Stimulated activated CD4-positive, alpha-beta T cell treated with anti-CD3 and anti-CD28 coated beads, Interleukin-1b, Interleukin-23, amount 100 ng/mL, for 4 hours (primary cell): ENCODE measurements at places on chromosomes 3 and 15.

DNA sequence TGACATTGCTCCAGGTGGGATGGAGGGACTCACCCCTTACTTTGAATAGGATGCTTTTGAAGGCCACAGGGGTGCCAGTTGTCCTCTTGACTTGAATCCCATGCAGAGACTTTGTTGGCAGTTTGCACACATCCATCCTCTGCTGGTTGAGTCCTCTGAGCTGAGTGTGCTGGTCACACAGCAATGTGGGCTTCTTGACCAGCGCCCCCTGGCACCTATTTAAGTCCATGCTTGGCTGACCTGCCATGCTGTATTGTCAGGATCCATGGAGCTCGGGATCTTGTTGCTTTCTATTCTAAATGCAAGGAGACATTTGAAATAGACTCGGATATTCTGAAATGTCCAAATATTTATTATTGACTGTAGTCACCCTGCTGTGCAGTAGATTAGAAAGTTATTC is 19.8 kb downstream of the RAB7A start:
- DNase-seq: no peak

- DNase-seq: no peak
These were observed 27.1 kb downstream of the GOLGB1 start for GRCh38 chr3:121722411-121722810.

DNA sequence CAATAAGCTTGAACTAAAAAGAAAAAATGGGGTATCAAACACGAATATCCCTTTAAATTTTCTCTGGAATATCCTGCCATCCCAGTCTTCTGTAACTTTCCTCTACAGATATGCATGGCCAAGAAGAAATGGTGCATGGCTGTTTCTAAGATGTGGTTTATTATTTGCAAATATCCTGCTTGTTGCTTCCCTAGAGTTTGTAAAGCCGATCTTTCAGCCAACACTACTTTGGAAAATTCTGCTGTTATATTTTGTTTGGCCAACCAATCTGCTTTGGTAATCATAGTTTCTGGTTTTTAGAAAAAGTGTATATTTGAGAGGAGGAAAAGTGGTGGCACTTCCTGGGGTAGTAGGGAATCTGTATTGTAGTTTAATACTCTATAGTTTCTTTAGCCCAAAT is 13.9 kb downstream of the PHLDB2 start:
- DNase-seq: no peak

- DNase-seq: no peak
These were observed 385.3 kb upstream of the TPRG1 start for GRCh38 chr3:188786424-188786823.

DNA sequence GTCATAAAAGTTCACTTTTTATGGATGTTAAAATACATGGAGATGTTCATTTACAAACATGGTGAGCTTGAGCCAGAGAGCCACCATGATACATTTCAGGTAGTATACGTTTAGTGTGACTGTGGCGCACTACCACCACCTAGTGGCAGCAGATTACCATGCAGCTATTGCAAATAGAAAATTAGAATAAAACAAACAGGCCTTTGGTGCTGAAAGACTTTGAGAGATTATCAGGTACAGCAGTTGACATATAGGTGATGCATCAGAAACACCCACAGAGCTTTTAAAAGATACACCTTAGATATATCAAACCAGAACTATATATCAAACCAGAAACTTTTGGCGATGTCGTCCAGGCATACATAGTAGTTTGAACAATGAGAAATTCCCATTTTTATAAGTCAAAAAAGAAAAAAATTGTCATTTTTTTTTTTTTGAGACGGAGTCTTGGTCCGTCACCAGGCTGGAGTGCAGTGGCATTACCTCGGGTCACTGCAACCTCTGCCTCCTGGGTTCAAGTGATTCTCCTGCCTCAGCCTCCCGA is 42.0 kb upstream of the ICE2 start:
- DNase-seq: peak; percentile 76

DNA sequence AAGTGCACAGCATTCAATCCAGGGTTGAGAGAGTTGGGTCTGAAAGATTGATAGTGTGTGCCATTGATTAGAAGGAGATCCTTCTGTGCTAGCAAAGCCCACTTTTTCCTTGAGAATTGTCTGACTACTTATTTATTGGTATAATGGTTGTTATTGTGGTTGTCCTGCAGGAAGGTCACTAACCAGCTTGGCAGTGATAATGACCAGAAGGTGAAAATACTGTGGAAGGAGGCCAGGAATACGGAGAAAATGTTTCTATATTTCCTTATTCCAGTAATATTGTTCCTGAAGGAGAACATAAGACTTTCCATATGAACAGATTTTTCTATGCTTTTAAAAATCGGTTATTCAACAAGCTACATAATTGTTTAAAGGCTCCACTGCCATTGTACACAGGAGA is 115.8 kb upstream of the CTDSPL start:
- no peak for DNase-seq

GRCh38 chr15:60052796-60053195 is 48.7 kb downstream of the FOXB1 start:
- DNase-seq: no peak

DNA sequence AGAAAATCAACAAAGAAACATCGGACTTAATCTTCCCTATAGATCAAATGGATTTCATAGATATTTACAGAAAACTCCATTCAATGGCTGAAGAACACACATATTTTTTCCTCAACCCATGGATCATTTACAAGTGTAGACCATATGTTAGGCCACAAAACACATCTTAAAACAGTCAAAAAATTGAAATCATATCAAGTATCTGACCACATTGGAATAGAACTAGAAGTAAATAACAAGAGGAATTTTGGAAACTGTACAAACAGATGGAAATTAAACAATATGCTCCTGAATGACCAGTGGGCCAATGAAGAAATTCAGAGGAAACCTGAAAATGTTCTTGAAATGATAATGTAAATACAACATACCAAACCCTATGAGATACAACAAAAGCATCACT is 323.1 kb upstream of the GPR149 start:
- no peak for DNase-seq

GRCh38 chr3:95752199-95752598 is 1062.2 kb upstream of the EPHA6 start:
- DNase-seq: no peak

DNA sequence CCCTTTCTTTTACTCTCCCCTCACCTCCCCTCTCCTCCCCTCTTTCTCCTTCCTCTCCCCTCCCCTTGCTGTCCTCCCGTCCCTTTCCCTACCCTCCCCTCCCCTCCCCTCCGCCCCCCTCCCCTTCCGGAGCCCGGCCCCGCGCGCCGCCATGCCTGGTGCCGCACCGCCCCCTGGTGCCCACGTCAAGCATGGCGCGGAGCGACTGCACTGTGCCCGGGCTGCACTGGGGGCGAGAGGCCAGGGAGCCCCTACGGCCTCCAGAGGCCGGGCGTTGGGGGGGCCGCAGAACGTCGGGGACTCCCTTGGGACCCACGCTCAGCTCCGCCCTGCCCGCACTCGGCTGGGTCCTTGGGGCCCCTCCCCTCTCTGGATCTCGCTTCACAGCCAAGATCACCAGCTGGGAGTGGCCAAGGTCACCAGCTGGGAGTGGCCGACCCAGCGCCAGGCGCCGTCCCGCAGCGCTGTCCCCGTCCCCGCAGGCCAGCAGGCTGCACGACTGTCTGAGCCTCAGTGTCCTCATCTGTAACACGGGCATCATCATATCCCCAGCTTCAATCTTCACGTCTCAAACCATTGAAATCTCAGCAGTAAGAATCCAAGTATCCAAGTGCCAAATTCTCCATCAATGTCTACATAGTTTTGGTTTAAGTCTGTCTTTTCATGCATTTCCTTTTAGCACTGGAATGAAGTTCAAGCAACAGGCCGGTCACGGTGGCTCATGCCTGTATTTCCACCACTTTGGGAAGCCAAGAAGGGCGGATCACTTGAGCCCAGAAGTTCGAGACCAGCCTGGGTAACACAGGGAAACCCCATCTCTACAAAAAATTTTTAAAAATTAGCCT is 42.5 kb downstream of the TPRA1 start:
- peak; percentile 74 for DNase-seq

GRCh38 chr3:186221760-186222378 is 113.0 kb upstream of the ETV5 start:
- no peak for DNase-seq

DNA sequence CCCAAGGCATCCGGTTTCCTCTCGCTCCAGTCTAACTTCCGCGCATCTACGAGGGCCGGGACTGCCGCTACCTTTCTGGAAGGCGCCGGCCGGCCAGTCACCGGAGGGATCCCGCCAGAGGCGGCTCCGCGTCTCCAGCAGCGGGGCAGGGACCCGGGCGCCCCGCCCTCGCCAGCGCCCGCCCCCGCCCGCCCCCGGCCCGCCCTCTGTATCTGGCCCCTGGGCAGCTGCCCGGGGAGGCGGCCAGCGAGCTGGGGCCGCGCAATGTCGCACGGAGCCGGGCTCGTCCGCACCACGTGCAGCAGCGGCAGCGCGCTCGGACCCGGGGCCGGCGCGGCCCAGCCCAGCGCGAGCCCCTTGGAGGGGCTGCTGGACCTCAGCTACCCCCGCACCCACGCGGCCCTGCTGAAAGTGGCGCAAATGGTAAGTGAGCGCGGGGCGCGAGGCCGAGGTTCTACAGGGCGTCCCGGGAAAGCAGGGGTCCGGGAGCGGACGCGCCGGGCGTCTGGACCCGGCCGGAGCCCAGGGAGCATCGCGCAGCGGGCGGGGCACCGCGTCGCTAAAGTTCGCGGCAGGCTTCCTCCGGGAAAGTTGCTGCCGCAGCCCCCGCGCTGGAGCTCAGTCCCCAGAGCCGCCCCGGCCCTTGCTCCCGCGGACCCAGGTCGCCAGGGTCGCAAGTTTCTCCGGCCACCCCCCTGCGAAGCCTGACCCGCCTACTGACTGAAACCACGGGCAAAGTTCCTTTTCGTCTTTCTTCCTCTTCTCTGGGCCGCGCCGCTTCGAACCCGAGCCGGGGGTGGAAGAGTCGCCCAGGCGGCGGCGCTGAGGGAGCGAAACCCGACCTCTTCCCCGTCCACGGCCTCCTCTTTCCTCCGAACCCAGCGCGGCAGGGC is at the start of gene CMTM7:
TSS of gene CMTM7 (plus strand) at position 211 of the 893 bp plus-strand sequence. CDS start at position 265, 54 bp downstream.
- peak; percentile 34 for DNase-seq

DNA sequence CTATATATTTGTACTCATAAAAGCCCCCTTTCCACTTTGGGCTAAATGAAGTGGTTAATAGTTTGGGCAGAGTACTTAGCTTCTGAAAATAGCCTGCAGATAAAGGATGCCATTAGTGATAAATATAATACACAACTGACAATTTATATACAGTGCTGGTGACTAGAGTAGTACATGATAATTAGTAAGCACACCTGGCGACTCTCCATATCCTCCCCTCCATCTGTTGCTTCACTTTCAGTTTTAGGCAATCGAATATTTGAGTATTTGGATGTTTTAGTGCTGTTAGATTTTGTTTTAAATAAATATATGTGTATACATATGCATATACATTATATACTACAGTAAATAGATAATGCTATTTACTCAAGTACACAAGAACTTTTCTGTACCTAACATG is 35.9 kb upstream of the CHMP2B start:
- no peak for DNase-seq

GRCh38 chr3:73442886-73443285 is 181.9 kb downstream of the PDZRN3 start:
- no peak for DNase-seq

- DNase-seq: no peak
These were observed 14.9 kb downstream of the PRKCD start for GRCh38 chr3:53175613-53176540.

GRCh38 chr3:162468791-162469190 is 972.2 kb downstream of the OTOL1 start:
- DNase-seq: no peak

DNA sequence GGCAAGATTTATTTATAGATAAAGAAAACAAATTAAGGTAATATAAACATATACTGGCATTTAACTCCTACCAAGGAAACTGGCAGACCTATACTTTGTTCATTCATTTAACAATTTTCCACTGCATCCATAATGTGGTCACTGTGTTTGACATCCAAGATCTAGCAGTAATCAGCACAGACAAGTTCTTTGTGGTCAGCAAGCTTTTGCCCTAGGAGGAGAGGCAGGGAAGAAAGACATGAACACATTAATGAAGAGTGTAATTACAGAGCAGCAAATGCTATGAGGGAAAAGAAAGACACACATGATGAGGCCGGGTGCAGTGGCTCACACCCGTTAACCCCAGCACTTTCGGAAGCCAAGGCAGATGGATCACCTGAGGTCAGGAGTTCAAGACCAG is 34.4 kb downstream of the SUCLG2 start:
- DNase-seq: no peak

DNA sequence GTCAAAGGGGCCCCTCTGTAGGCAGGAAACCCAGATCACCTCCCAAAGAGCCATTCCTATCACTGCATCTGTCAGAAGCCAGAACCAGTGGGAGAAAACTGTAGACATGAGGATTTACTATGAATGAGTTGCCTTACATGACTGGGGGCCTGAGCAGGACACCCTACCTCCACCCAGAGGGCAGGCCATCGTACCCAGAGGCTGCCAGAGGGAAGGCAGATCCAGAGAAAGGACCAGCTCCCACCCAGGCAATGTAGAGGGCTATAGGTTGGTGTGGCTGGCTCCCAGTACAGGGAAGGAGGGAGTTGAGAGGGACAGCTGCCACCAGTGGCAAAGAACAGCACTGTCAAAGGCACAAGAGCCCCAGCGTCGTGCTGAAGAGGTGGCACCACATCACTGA is 233.2 kb downstream of the OCA2 start:
- DNase-seq: no peak

DNA sequence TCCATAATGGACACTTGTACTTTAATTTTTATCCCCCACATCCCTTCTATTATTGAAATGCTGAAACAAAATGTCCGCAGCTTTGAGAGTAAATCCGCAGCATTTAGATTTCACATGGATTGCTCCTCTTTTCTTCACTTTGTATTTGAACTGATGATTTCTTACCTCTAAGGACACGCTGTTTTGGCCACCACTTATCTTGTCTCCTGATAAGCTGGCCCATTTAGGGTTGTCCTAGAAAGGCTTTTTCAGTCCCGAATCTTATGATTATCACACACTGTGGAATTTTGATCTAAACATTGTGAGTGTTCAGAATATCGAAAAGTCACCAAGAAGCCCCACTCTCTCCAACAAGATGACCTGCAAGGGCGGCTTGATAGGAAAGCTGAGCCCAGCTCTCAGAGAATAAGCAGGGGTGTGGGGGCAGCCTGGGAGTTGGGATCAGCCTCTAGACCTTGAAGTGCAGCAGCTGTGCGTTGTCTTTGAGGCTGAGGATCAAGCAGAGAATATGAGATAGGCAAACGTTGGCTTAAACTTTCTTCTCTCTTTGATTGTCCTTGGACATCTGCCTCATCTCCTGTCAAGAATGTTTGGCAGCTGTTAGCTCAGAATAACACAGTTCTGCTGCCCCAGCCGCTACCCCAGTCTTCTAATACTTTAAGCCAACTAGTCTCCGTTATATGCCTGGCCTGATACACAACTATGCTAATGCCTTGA is 399.7 kb upstream of the NR2F2 start:
- DNase-seq: no peak

- no peak for DNase-seq
These were observed 15.6 kb downstream of the CHST2 start for GRCh38 chr3:143135150-143135549.

DNA sequence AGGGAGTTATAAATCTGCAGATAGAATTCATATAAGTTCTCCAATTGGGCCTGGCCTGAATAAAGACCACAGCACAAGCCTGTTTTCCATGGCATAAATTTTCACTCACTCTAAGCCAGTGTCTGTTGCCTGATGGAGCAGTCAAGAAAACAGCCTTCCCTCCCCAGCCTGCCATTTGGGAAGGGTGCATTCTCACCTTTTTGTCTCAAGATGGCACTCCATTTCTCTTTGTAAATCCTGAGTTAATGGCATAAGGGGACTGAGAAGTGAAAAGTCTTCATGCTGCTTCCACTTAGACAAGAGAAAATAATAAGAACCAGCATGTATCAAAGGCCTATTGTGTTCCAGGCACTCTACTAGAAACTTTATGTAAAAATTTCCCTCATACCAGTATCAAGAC is 115.6 kb upstream of the MANF start:
- DNase-seq: no peak

GRCh38 chr3:79406175-79406574 is 361.6 kb downstream of the ROBO1 start:
- DNase-seq: no peak
